Femur (tissue), 1 donor: ENCODE measurements at places on chromosomes 12 and 14.

DNA sequence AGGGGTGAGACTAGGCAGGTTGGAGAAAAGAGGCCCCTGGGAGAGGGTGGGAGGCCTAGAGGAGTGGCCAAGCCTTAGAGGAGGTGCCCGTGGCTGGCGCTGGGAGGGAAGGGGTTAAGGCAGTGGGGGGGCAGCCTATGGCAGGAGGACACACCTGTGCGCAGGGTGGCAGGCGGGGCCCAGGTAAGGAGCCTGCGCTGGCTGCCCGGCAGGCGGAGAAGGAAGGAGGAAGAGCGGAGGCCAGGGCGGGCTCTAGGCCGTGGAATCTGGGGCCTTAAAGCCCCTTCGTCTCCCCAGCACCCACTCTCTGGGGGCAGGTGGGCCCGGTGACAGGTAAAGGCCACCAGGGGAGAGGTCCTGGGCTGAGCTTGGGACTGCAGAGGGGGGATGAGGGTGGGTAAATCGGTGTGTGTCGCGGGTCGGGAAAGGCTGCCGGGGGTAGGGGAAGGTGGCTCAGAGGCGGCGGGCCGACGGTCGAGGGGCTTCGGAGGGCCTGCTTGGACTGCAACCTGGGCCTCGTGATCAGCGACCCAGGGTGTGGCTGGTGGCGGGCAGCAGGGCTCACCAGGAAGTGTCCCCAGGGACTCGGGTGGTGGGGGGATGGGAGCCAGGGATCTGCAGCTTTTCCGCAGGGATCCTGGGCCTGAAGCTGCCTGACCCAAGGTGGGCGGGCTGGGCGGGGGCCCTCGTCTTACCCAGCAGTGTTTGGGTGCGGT, 7.3 kb downstream of the PHB2 start:
- peak; percentile 43 for DNase-seq

DNA sequence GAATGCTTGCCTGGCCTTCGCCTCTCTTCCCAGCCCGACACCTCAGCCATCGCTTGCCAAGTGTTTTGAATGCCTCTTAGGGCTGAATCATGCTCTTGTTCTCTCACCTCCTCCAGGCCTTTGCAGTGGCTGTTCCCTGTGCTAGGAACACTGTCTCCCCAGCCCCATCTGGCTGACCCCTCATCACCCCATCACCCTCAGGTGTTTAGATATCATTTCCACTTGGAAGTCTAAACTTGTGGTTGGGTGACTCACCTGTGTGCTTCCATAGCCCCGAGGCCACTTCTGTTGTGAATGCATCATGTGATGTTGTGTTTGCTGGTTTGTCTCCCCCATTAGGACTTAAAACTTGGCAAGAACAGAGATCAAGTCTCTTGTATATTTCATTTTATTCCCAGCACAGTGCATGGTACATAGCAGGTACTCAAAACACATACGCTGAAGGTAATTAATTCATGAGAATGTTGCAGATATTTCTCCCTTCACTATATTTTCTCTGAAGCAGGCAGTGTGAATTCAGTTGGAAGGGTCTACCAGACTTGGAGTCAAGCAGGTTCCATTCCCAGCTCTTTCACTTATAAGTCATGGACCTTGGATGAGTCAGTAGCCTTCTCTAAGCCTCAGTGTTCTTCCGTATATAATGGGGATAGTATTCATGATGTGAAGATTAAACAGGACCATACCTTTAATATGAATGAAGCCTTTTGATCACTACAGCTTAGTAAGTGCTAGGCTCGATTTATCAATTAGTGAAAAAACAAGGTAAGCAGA, 67.8 kb downstream of the HRK start:
- DNase-seq, result no peak

DNA sequence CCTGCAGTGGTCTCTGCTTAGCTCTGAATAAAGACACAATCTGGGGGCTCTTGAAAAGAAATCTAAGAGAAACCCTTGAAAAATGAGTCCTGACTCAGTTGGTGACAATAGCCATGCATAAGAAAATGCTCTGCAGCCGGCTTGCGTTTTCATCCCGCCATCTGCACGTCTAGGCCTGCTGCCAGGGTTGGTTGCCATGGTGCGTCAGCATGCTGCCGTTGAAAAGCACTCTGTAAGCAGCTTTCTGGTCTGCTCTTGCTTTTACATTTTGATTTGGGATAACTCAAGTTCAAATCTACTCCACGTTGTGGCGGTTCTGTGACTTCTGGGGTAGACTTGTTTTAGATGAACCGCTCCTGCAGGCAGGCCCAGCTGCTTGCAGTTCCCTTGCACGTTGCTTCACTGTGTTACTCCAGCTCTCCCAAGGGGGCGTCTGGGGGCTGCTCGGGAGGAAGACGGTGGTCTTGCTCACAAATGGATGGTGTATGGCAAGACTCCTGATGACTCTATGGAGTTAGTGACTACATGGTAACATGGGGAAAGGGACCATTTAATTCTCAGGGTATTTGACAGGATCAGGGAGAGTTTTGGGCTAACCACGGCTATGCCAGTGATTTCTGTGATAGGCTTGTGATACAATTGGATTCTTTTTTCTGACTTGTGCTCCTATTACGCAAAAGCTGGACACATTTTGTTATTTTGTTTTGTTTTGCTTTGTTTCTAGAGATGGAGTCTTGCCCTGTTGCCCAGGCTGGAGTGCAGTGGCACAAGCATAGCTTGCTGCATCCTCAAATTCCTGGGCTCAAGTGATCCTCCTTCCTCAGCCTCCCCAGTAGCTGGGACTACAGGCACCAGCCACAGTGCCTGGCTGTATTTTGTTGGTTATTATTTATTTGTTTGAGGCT, 15.8 kb downstream of the WNT5B start:
- peak; percentile 93 for DNase-seq

DNA sequence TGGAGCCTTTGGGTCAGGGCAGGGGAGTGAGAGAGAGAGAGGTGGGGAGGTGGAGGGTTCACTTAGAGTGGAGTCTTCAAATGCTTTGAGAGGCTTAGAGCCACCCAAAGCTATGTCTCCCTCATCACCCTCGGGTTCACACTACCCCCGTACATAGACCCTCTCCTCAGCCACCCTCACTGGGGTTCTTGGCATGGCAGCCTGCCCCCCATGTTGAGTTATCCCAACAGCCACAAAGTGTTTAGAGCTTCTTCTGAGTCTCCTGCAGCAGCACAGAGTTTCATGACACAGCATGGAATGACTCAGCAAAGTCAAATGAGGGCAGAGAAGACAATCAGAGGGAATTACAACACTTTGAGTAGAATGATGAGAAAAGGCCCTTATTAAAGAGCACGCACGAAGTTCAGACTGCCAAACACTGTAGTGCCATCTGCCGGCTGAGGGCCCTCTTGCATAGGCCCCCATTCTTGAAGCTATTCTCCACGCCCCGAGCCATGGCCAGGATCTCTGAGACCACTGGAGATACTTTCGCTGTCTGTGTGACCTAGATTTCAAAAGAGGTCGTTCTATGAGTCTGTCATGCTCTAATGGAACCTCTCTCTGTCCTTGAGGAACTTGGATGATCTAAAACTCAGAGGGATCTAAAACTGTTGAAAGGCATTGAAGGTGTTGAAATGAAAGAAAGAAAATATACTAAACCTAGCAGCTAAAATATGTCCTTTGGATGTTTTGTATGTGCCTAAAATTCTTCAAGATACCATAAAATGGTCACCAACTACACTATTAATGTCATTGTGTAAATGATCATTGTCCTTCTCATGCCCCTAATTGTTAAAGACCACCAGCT, 221.9 kb downstream of the PELI2 start:
- peak; percentile 70 for DNase-seq
